Activated CD4-positive, alpha-beta T cell treated with anti-CD3 and anti-CD28 coated beads, Interleukin-2, amount 50 U/mL, for 48 hours (primary cell): ENCODE measurements at places on chromosomes 13 and 19.

- DNase-seq = no peak
Measured at GRCh38 chr13:81283561-81283960, 942.6 kb upstream of the SPRY2 start.

DNA sequence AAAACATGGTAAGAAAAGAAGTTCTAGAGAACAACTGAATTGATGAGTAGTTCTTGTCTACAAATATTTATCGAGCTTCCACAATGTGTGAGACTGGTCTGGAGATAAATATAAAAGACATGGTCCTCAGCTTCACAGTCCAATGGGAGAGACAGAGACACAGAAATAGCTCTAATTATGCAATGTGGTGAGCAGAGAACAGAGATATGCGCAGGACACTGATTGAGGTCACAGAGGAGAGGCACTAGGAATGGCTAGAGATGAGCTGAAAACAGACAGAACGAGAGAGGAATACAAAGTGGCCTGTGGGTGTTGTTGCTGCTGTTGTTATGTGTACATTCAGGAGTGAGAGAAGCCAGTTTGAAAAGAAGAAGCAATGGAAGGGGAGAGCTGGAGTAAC is 53.2 kb downstream of the GPALPP1 start:
- no peak for DNase-seq

DNA sequence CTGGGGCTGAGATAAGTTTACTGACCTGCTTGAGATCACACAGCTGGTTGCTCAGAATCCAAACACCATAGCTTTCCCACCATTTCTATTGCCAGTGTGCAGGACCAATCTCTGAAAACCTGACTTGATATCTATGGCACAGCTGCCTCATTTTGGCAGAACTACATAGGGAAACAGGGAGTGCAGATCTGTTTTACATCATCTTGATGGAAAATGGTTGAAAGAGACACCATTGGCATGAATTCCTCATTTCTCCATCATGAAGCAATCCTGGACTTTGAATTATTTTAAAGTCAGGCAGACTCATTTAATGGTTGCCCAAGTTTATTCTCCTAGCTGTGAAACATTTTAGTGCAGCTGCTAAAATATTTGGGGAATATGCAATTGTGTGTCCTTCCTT is 1628.2 kb upstream of the SLC10A2 start:
- no peak for DNase-seq

GRCh38 chr13:48542138-48542537 is 9.3 kb upstream of the RCBTB2 start:
- DNase-seq = no peak

DNA sequence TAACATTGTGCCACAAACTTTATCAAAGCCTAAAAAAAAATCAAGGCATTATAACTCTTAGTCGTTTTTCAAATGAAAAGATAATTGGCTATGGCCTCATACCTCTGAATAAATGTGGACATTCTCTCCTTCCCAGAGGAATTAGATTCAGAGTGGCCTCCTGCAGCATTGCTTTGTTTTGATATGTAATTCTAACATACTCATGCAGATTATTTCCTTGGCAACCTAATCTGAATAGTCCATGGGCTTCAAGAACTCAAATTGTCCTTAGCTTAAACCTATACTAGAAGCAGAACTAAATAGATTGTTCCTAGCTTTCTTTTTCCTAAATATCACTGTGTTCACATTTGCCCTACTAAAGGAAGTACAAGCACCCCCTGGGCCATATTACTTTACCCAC is 1146.9 kb downstream of the OLFM4 start:
- no peak for DNase-seq

DNA sequence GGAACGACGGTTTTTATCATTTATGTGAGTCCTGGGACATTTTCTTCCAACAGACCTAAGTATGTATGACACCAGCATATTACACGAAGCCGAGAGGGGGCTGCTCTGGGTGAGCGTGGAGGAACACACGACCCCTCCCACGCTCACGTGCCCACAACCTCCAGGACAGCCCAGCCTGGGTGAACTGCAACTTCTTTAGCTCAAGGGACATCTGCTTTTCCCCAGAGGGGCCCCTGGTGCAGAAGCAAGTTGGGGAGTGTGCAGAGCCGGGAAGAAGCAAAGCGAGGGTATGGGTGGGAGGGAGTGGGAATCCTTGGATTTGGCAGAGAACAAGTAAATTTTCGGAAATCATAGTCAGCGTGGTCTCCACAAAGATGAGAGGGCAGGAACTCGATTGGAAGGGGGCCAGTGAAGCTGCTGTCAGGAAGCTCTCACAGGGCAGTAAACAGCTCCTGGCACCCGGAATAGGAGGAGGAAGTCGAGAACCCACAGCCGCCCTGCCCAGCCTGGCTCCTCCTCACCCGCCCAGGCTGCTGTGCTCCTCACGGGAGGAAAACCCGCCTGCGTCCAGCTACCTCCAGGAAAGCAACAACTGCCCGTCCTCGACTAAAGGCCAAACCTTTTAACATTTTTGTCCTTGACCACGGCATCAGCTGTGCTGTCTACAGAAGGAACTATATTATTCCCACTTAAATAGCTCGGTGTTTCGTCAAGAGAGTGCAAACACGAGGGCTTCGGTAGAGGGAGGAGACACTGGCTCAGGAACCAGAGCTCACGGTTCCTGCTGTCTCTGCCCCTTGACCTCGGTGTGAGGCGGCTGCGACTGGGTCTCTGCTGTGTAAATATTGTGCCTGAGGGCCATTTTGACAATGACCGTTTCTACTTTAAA is 17.2 kb upstream of the CFAP97D2 start:
- peak; percentile 35 for DNase-seq

- no peak for DNase-seq
Measured at GRCh38 chr13:94210816-94211215, 268.7 kb downstream of the DCT start.

DNA sequence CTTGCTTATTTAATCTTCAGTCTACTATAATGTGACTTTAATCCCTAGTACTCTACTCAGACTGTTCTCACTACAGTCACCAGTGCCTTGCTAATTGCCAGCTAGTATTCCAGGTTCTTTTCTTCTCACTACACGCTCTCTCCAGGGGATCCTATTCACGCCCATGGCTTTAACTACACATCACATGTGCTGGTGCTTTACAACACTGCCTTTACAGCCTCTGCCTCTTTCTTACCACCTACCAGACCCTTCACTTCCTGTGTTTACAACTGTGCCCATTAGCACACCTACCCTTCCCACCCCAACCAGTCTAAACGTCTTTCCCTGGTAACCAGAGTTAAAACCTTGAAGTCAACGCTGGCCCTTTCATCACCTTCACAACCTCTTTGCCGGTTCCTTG is 249.5 kb downstream of the DNAJC15 start:
- no peak for DNase-seq

- DNase-seq = peak; percentile 55
Measured at GRCh38 chr13:106570299-106570852, 2.4 kb upstream of the ARGLU1 start.

GRCh38 chr13:97659602-97660001 is 225.6 kb downstream of the RAP2A start:
- no peak for DNase-seq

DNA sequence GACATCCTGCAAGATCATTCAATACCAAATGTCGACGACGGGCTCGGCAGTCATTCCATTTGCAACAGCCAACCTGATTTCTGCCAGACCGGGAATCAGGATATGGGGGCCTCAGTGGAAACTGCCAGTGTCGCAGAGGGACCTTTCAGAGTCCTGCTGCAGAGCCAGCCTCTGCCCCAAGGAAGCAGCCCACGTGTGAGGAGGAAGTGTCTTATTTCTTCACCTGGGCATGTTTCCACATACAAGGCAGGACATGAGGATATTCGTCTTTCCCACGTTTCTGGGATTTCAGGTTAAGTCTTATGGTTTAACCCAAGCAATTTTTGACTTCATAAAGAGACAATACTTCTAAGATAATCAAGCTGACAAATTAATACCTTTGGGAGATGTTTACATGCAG is 69.9 kb downstream of the ABCC4 start:
- DNase-seq = no peak

GRCh38 chr13:27660511-27660910 is 38.8 kb downstream of the POLR1D start:
- no peak for DNase-seq
